ENCODE measurements at places on chromosomes 5 and 9. TPM values are rescaled to one million over a fixed set of nuclear protein-coding genes. Genes with fewer than 3 reads are reported as not detected.
A peak's percentile ranks its signal among the peaks of the same experiment; 100 is the strongest.

DNA sequence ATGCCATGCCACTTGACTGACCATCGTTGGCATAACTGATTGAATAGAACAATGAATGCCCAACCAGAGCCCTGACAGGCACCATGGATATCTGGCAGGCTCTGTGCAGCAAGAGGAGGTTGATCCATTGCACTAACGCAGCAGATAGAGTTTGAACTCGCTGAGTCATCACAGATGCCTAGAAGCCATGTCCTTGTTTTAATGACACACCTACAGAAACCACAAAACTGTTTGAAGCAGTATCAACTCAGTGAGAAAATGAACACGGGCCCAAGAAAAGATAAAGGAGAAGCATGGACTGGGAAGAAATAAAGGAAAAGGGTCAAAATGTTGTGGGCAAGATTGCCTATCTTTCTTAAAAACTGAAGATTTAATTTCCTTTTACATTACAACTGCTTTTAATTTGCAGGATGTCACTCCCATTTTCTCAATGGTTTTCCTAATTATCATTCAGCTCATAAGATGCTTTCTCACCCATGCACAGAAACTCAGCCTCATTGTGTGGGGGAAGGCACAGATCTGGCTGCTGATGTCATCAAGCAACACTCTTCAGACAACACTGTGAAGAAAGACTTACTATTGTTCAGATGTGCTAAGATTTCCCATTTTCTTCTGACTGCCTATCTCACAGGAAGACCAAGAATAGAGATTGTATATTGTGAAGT is 129.0 kb downstream of the PIK3R1 start:
- DNase-seq: no peak

- DNase-seq: no peak
Measured at GRCh38 chr9:72911816-72912215, 41.0 kb downstream of the ALDH1A1 start.

DNA sequence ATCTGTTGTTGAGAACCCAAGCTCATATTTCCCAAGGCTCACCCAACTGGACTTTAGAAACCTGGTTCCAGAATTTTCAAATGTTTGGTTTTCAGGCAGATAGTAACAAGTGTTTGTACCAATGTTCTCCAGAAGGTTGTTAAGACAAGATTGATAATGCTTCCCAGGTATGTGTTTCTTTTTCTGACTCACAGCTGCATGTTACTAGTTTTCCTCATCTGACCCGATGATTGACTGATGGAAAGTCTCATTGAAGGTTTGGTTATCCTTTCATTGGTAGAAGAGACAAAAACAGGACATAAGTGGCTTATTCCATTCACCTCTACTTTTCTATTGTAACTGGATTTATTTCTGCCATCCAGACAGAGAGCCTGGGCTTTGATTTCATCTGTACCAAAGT is 10.4 kb downstream of the BASP1 start:
- DNase-seq: no peak

GRCh38 chr5:134794082-134794481 is 35.5 kb downstream of the DDX46 start:
- DNase-seq: no peak

STK10 gene
- polyA plus RNA-seq: 15.8 TPM

BARHL1 gene
- polyA plus RNA-seq: not detected

DNA sequence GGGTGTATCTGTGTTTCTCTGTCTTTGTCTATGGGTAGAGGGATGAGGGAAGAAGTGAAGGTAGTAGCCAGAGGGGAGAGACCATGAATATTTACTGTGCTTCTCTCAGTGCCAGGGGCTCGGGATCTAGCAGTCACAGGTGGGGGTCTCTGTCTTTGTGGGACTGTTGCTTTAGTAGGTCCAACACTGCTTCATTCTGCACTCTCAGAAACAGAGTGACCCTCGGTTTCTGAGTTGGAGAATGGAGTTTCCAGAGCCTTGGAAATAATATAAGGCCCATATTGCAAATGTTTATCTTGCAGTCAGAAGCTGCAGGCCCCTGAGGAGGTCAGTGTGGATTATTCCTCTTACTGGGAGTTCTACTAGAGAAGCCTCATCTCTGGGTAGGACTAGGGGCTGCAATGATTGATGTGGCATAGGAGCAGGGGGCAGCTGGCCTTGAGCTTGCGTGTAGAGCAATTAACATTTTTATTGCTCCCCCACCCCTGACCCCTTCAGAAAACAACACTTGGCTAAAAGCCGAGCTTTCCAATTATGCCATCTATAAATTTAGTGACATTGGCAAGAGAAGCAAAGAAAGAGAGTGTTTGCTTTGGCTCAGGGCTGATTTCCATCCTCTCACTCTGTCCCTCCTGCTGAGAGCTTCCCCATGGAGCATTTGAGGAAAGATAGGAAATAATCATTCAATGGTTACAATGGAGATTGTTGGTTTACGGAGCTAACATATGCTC is 55.0 kb upstream of the TRPC7 start:
- DNase-seq: no peak

SLC6A18 gene
- not detected for polyA plus RNA-seq

EIF4E1B gene
- not detected for polyA plus RNA-seq

- no peak for DNase-seq
Measured at GRCh38 chr5:168917947-168918600, 338.9 kb upstream of the PANK3 start.

DNA sequence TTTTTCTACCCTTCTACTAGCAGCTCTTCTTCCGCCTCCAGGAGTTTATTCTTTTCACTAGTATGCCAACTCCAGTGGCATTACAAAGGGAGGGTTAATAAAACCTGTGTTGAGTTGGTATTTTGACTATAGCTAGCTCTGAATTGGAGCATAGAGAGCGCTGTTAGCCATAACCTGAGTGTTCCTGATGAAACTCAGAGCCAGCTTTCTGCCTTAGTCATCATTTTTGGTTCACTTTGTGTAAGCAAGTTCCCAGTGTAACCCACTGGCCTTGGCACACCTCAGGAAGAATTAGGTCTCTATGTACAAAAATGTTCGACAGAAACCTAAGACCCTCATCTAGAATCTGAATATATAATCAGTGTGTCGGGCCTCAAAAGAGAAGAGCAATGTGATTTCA is 238.9 kb downstream of the NR3C1 start:
- no peak for DNase-seq

DNA sequence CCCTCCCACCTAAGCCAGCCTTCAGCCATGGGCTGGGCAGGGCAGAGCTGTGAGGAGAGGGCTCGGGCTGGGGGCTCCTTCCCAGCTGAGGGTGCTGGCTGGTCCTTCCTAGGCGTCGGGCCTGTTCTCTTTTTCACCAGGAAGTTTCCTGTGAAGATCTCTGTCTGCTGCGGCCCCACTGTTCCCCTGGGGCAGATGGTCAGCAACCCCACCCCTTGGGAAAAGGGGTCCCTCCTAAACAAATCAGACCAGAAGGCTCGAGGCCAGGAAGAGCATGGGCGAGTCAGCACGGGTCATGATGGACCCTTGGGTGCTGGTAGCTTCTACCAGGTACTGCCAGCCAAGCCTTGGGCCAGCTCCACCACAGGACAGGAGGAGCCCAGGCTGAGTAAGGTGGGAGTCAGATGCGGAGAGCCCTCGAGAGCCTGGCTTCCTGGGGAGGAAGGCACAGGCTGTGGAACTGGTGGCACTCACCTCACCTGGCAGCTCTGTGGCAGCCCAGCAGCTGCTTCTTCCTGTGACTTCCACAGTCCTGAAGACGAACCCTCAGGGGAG is 3.5 kb downstream of the CACNA1B start:
- no peak for DNase-seq

DNA sequence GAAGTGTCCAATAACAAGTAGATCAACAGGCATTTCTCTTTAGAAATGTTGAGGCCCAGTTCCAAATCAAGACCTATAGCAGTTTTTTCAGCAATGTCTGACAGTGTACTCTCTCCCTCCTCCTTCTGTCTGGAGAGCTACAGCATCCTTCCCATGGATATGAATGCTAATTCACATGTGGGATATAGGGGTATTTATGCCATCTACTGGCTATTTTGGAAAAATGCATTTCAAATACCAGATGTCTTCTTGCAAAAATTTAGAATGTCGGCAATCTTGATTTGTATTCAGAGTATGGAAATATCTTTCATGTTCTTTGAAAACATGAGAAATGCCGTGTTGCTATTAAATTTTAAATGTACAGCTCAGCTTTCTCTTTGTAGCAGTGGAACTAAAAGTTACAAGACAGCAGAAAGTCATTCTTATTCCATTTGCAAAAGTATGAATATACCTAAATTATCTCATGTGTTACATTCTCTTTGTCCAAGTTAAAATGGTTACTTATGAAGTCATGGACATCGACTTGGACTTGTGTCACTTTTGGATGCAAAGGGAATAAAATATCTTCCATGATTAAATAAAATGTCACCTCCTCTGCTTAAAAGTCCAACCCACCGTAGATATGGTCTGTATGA is 647.8 kb downstream of the TAF11L14 start:
- DNase-seq: peak; percentile 35

DNA sequence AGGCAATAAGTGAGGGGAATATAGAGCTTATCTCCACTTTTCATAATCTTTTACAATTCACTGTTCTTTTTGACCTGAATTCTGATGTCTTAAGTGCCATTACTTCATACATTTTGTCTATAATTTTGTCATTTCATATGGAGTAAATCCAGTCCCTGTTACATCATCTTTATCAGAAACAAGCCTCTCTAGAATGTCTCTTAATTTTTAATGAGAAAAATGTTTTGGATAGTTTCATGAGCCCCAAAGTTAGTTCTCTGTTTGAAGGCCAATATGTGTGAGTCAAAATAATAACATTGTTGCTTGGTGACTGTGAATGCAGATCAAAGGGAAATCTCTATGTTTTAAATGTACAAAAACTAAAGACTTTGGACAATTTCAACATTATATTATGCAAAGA is 329.6 kb upstream of the ARRDC3 start:
- no peak for DNase-seq

- DNase-seq: no peak
Measured at GRCh38 chr9:137721479-137721878, 102.7 kb downstream of the EHMT1 start.

- no peak for DNase-seq
Measured at GRCh38 chr5:150558088-150558621, 50.2 kb downstream of the NDST1 start.

DNA sequence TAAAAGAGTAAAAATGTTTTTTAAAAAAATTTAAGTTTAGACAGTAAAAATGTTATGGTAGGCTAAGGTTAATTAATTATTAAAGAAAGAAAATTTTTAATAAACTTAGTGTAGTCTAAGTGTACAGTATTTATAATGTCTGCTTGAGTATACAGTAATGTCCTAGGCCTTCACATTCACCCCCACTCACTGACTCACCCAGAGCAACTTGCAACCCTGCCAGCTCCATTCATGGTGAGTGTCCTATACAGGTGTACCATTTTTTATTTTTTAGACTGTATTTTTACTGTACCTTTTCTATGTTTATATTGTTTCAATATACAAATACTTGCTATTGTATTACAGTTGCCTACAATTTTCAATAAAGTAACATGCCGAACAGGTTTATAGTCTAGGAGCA is 234.1 kb downstream of the AUH start:
- no peak for DNase-seq

SEMA4D gene
- 21.1 TPM for polyA plus RNA-seq

ARHGEF37 gene
- polyA plus RNA-seq: 4.3 TPM

NRG2 gene
- polyA plus RNA-seq: 1.5 TPM

- no peak for DNase-seq
Measured at GRCh38 chr9:126395439-126396212, 69.0 kb downstream of the MVB12B start.

DNA sequence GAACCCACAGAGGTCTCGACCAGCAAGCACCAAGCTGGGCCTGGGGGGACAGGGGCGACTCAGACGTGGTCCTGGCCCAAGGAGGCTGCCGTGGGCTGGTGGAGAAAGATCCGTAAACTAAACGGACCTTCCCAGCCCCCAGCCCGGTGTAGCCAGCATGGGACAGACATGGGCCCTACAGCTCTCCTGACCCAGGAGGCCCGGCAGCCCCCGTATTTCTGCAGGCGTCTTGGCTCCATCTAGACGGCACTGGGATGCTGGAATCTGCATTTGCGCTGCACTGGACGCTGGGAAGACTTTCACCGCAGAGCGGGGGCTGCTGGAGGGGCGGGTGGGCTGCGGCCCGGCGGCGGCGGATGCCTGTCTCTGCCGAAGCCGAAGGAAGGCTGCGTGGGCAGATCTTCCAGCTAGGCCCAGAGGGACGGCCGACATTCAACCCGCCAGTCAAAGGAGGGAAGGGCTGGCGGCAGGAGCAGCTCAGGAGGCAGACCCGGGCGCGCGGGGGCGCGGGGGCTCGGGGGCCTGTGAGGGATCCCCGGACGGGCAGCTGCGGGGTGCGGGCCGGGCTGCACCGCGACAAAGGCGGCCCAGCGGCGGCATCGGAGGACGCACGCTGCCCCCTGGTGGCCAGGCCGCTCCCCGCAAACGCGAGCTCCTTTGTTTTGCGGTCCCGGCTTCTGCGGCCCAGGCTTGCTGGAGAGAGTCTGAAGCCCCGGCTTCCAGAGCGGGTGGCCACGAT is 266.2 kb downstream of the NSG2 start:
- DNase-seq: no peak

DNA sequence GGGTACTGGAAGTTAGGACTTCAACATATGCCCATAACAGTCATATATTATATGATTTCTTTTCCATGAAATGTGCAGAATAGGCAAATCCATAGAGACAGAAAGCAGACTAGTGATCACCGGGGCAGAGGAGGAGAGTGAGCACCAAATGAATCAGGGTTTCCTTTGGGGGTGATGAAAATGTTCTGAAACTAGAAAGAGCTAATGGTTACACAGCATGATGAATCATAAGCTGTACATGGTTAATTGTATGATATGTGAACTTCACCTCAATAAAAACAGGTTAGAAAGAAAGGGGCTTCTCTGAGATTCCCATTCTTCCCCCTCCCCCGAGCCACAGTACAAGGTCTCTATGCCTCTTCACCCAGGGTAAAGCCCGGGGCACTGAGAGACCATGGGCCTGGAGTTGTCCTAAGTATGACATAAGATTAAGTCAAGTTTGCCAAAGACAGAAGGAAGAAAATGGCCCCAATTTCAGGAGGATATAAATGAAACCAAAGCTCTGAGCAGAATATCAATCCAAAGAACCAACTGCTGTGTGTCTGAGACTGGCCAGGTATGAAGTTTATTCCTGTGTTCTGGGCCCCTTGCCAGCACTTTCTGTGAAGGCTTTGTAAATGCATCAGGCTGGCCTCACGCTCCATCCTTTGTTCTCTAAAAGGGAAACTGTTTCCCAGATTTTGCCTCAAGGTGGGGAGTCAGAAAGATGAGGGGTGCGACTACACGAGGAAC is 243.8 kb downstream of the CDK5RAP2 start:
- no peak for DNase-seq

RBM18 gene
- polyA plus RNA-seq: 29.9 TPM

GRCh38 chr9:6576987-6577386 is 68.5 kb downstream of the GLDC start:
- no peak for DNase-seq

OLFM1 gene
- polyA plus RNA-seq: 2.7 TPM

- no peak for DNase-seq
Measured at GRCh38 chr5:68071282-68071632, 144.3 kb upstream of the PIK3R1 start.

SH3GL2 gene
- polyA plus RNA-seq: 0.05 TPM

ACER2 gene
- polyA plus RNA-seq: 0.99 TPM

SMIM33 gene
- polyA plus RNA-seq: not detected

DNA sequence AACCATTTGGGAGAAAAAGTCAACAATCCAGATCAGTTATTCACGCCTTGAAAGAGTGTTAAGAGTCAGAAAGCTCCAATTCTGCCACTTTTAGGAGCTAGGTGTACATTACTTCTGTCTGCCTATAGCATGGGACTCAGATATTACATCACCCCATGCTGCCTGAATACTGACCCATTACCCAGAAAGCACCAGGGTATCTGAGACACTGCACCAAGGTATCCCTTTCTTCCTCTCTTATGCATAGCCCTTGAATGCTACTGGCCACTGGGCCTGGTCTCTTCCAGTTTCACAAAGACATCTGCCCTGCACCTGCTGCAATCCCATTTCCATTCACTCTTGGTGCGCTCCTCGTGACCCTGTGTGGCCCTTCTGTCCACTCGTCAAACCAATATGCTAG is 2.6 kb downstream of the STRBP start:
- no peak for DNase-seq
